ENCODE measurements at places on chromosomes 6 and 20. TPM values are rescaled to one million over a fixed set of nuclear protein-coding genes. Genes with fewer than 3 reads are reported as not detected.

- peak; percentile 99 for DNase-seq
Observed at GRCh38 chr6:71478834-71479541, 190.4 kb downstream of the OGFRL1 start.

DNA sequence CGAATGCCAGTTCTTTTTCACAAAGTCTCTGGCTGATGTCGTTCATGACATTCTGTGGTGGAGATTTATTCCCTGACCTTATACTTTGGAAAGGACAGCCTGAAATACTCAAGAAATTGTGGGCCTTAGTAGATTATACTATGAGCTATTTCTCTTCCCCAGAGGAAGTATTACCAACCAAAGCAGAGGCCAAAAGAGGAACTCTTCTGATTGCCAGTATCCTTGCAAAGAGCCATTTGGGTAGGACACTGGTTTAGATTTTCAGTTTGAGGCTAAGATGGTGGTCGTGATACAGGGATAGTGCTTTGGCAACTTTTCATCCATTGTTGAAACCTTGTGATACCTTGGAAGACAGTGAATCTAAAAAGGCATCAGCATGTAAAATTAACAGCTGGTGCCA, 327.3 kb downstream of the HACE1 start:
- DNase-seq: no peak

Gene BAG2
- 3.7 TPM for total RNA-seq

Gene TFAP2A
- total RNA-seq: 0.78 TPM

Gene GRIK2
- 0.39 TPM for total RNA-seq

DNA sequence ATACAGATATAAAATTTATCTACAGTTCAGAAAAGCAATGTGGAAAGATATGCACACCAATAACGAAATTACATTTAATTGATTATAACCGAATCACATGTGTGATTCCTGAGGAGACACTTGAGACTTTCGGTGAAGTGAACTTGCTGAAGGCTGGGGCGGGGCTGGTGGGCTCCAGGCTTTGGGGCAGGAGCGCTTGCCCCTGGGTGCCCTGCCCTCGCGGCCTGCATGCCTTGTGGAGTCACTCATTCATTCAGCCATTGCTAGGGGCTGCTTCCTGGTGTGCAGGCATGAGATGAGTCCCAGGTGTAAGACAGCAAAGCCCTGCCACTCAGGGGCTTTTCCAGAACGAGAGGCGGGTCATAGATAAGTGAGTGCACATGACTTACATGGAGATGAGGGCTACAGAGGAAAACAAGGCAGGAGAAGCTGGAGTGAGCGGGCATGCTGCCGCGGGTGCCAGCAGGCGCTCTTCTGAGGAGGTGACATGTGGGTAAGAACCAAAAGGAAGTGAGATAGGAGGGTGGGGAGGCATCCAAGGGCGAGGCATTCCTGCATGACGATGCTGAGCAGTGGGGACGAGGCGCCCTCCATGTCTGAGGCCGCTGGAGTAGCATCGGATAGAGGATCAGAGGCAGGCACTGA, 88.7 kb downstream of the BMP7 start:
- DNase-seq: no peak
